Upper lobe of left lung (tissue), 6 donors: ENCODE measurements at places on chromosomes 7 and 10.

DNA sequence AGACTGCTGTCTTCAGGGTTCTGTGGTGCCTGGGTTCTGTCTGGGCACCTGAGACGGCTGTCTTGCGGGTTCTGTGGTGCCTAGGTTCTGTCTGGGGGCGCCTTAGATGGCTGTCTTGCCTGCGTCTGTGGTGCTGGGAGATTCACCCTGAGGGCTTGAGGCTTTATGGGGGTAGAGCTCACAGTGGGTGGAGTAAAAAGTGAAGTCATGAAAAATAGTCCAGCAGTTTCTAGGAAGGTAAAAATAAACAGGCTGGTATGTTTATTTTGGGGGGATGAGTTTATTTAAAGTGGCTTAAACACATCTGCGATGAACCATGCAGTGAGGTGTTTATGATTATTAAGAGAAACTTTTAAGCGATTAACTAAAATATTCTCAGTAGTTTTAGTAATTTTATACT, 64.2 kb downstream of the NKX6-2 start:
- DNase-seq: no peak

DNA sequence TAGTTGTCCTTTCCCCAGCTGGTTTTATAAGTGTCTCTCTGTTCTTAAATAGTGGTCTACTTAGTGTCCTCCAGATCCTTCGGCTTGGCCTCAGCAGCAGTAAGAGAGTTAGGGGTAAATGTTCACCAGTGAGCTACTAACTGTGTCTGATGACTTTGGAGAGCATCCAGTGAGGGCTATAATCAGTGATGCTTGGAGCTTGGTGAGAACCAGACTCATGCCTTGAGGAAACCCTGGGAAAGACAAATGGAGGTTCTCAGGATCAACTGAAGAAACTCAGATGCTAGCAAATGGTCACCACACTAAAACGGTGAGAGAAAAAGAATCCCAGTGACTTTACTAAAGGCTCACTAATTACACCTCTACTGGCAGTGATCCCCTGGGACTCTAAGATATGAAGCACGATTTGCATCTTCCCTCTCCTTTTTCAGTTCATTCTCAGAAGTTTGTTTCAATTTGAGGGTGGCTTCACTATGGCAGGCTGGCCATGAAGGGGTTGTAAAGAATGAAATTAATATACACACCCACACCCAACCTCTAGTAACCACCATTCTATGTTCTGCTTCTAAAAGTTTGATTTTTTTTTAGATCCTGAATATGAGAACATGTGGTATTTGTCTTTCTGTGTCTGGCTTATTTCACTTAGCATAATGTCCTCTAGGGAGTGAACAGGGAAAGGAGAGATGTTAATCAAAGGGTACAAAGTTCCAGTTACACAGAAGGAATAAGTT, 177.9 kb downstream of the PDE1C start:
- DNase-seq: no peak

- DNase-seq: no peak
These were observed 313.2 kb upstream of the KCND2 start for GRCh38 chr7:119959811-119960210.

GRCh38 chr10:32337350-32337749, 9.6 kb downstream of the EPC1 start:
- no peak for DNase-seq

DNA sequence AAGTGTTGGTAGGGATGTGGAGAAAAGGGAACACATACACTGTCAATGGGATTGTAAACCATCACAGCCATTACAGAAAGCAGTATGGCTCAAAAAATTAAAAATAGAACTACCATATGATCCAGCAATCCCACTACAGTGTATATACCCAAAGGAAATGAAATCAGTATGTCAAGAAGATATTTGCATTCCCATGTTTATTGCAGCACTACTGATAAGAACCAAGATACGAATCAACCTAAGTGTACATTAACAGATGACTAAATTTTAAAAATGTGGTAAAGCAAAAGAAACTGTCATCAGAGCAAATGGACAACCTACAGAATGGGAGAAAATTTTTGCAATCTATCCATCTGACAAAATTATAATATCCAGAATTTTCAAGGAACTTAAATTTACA, 290.4 kb downstream of the IPMK start:
- DNase-seq: no peak

DNA sequence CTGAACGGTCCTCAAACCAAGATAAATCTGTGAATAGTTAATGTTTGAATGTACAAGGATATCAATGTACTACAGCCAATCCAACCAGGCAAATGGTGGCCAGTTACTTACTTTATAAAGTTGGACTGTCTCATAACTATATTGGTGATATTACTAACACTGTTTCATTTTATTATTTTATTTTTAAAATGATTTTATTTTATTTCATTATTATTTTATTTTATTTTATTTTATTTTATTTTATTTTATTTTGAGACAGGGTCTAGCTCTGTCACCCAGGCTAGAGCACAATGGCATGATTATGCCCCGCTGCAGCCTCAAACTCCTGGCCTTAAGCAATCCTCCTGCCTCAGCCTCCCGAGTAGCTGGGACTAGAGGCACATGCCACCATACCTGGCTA, 6.8 kb downstream of the IL15RA start:
- DNase-seq: no peak

DNA sequence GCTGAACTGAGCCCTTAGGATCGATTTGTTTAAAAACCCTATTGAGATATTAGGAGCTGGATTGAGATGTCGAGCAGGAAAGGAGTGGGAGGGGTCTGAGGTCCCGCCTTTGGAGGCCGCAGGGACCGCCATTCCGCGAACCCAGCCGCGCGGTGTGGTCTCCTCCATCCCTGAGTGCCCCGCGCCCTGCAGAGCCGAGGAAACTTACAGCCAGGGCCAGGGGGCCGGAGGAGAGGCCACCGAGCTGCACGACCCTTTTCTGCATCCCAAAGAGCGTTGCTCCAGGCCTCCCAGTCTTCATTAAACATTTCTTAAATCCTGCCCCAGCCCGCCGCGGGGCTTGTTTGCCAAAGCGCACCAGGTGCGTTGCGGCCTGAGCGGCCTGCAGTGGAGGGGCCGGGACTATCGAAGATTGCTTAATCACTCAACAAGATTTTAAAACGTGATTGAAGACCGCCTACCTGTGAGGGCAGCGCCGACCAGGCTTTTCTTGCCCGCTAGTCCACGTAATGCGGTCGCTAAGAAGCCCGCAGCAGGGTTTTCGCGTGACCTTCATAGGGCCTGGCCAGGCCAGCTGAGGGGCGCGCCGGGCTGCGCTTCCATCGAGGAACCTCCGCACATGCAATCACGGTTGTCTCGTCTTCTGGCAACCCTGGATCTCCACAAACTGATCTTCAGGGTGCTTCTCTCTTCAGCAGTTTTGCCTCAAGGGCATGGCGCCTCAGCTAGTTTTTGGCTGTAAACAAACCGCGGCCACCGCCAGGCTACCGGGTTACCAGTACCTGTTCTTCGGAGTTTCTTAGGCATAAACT, 2.0 kb upstream of the CTBP2 start:
- DNase-seq: peak; percentile 43

- DNase-seq: no peak
These were observed 70.0 kb upstream of the PCBD1 start for GRCh38 chr10:70958396-70958795.

DNA sequence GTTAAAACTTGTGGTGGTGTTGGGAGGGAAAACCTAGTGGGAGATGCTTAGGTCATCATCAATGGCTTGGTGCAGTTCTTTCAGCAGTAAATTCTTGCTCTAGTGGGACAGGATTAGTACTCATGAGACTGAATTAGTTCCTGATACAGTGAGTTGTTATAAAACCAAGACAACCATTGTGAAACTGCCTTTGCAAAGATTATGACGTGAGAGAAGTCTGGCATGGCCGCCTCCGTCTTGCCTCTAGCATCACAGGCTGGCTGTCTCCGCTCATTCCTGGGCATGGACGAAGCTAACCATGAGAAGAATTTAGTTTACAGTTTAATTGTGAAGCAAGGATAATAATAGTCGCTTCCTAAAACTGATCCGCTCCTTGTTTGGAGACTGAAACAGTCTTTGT, 186.4 kb downstream of the KIF20B start:
- no peak for DNase-seq

DNA sequence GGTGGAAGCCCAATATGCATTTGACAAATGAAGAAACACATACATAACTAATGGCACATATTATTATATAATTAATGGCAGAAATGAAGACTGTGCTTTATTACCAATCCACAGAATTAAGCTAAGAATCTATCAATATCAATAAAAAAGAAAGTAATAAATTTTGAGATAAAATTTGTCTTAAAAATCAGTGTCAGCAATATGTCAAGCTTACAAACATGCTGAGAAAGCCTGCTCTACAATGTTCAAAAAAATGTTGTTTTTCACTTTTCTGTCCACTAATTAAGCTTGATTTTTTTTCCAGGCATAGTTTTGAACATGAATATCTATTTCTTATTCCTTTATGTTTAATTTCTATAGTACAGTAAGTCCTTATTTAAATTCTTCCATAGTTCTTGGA, 721.0 kb upstream of the LRRTM3 start:
- DNase-seq: no peak

GRCh38 chr10:35442592-35442991, 106.3 kb downstream of the CCNY start:
- no peak for DNase-seq

DNA sequence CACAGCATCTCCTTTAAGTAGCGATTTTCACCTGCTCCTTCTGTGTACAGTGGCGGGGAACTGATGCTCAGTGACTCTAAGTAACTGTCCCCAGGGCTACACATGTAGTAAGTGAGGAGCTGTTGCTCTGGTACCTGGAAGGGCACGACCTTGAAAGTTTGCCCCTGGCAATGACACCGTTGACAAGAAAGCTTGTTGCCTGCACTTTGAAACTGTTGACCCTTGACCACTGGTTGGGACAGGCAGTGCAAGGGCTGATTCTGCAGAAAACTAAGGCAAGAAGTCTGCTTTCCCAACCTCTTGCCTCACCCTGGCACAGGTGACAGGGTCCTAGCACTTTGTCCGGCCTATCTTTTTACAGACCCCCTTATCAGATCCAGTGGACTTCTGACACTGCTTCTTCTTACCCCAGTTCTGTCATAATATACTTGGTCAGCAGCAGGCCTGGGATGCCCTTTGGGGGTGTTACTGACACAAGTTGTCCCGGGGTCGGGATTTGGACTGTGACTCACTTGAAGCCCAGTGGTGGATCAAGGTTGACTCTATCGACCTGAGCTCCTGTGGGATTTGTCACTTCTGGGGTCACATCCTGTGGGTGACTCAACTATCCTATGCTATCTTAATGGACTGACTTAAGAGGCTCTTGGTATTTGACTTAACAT, 5.8 kb downstream of the ACSL5 start:
- DNase-seq: no peak

DNA sequence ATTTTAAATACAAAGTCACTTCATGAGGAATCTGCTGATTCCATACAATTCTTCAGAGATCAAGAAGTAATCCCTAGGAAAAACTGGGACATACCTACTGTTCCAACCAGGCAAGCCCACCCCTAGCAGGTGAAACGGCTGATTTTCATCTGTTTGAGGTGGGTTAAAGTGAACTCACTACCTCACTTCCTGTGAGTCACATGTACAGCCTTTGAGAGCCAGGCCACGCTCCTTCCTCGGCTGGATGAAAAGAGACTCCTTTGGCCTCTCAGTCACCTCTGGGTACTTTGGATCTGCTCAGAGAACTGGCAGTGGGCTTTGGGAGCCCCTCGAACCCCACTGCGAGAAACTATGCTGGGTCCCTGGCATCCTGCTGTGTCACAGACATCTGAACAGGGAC, 68.2 kb downstream of the CHST15 start:
- no peak for DNase-seq

DNA sequence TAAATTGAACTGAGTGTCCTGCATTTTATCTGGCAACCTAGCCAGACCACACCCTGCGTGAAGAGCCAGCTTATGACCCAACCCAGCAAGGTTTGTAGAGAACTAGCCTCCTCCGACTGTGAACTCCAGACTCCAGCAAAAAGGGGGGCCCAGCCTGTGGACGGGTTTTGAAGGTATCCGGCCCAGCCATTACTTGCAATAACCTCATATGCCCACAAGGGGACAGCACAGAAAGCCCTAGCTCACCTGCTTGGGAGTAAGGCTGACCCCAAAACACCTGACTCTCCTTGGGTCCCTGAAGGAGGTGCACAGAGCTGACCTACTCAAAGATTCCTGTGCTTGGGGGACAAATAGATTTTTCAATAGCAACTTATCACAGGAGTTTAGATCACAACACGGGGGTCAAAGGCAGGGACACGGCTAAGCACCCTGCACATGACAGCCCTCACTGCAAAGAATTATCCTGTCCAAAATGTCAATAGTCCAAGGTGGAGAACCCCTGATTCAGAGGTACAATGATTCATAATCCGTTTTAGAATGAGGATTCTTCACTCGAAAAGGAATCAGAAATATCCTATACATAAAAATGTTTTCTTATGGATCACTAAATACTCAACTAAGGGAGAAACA, 4.6 kb downstream of the TRPV6 start:
- DNase-seq: peak; percentile 34

DNA sequence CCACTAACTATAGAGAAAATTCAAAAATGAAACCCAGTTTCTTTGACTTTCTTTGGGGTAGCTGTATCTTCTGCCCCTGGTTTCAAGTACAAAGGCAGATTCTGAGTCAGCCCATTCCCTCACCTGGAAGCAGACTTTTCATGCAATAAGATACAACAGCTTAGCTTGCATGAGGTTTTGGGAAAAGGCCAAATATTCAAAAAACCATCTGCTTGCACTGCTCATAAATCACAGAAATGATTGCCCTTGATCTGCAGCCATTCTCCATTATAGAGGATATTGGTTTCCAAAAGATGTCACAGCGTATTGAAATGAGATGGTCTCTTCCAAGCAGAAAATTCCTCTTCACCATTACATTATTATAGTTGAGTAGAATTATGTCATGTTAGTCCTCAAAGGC, 354.0 kb downstream of the PHF14 start:
- DNase-seq: no peak

DNA sequence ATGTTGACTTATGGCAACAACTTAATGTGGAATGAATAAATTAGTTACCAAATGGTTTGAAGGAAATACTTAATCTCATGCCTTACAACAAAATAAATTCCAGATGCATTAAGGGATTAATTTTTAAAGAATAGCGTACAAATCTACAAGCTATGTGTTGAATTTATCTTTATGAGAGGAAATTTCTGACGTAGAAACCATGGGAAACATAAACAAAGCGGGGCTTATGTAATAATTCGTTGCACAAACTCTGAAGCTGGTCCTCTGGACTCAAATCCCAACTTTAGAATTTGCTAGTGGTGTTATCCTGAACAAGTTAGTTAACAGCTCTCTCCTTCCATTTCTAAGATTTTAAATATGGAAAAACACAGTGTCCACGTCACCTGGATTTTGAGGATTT, 137.4 kb upstream of the CALCR start:
- no peak for DNase-seq

- no peak for DNase-seq
These were observed 5.7 kb downstream of the SRRT start for GRCh38 chr7:100880645-100881044.

DNA sequence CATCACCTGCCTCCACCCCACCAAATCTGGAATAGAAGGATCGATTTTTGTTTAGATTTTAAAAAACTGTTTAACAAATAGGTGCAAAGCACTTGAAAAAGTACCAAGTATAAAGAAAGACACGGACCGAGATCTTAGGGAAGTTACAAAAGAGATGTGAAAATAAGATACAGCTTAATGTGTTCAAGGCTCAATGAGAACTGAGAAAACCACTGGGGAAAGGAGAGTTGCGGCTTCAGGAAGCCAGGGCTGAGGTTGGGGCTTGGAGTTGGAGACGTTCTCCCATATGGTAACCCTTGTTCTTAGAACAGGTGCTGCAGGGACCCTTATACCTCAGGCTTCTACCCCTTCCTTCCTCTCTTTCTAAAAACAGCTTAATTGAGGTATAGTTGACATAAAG, 140.2 kb downstream of the FANK1 start:
- DNase-seq: no peak

GRCh38 chr10:78194539-78195402, 161.1 kb downstream of the RPS24 start:
- no peak for DNase-seq
